Stimulated activated naive CD4-positive, alpha-beta T cell treated with Interleukin-2 at 50 U/mL for 16 hours (primary cell): ENCODE measurements at places on chromosomes 1 and 21.

GRCh38 chr1:41995441-41996130, 76.9 kb upstream of the HIVEP3 start:
- DNase-seq = no peak

- no peak for DNase-seq
These were observed 22.1 kb upstream of the GBP2 start for GRCh38 chr1:89147678-89148658.

- DNase-seq = no peak
These were observed 1.2 kb downstream of the SLC37A1 start for GRCh38 chr21:42514883-42515228.

DNA sequence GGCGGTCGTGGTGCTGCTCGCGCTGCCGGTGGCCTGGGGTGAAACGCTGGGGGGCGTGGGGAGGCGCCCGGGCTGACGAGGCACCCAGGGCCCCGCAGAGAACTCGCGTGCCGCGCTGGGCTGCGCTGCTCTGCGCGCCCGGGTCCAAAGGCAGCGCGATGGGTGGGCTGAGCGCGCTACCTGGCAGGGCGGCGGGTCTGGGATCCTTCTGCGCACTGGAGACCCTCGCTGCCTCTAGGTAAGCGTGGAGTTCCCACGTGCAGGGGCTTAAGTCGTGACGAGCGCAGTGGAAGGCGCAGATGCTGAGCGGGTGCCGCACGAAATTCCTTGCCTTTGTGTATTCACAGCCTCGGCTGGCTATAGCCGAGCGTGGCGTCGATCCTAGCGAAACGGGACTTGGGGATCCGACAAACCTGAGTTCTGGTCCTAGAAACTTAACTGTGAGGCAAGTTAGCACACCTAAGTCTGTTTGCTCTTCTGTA, 24.6 kb downstream of the CR1L start:
- no peak for DNase-seq

- no peak for DNase-seq
These were observed 97.8 kb downstream of the BEND5 start for GRCh38 chr1:48678710-48679505.

- DNase-seq = no peak
These were observed 14.3 kb downstream of the KPNA6 start for GRCh38 chr1:32122151-32122550.

DNA sequence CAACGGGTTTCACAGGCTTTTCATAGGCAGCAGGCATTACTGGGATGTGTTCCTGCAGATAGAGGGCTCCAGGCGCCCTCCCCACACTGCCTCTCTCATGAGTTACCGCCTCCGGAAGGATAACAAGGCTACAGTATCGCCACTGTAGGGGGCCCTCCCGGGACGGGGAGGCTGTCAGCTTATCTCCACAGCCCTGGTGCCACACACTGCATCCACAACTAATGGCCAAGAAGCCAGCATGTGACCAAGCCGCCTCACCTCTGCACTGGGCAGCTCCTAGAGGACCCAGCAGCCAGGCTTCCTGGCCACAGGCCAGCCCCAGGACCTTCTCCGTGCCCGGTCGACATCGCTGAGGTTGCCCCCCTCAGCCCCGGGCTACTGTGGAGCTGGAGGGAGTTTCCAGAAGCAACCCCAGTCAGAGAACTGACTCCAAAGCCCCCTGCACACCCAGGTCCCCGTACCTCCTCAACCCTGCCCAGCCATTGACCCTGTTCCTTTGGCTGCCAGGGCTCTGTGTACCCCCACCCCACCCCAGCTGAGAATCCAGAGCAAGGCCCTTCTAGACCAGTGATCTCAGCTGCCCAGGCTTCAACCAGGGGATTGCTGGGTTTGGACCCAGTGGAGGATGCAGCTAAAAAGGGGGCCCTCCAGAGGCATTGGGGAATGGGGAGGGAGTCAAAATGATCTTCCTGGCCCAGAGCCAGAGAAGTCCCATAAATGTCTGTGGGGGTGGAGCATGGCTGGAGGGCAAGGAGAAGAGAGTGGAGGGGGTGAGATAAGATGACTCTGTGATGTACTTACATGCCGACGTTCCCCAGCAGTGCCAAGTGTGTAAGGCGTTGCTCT, 45.0 kb downstream of the NEK2 start:
- no peak for DNase-seq

- DNase-seq = no peak
These were observed 28.1 kb upstream of the RNPC3 start for GRCh38 chr1:103497404-103497803.

DNA sequence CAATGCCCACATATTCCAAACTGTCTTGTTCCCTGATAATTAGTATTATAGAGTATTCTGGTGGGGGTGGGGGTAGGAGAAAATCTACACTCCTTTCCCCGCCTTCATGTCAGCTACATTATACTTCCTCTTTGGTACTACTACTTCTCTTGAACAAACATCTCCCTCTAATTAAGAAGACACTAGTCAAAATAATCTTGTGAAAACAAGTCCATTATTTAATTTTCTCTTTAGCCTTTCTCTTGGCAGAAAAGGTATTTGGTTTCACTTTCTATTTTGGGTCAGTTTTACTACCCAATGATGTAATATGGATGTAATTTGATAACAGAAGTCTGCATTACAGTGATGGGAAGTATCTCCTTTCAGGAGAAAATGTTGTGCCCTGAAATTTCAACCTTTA, 22.5 kb downstream of the NTMT2 start:
- no peak for DNase-seq

DNA sequence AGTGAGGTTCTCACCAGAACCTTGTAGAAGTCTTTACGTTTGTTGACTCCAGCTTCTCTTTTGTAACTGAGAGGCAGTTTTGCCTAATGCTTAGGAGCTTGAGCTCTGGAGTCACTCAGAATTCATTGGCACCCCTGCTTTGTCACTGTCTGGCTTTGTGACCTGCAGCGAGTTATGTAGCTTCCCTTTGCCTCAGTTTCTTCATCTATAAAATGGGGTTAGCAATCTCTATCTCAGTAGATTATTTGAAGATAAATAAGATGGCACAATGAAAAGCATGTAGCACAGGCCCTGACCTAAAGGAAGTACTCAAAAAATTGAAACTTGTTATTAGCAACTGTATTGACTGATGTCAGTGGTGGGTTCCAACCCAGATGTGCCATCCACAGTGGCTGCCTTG, 8.1 kb downstream of the DHDDS start:
- no peak for DNase-seq
